ENCODE measurements at places on chromosomes 4 and X.

- DNase-seq = no peak
Observed at GRCh38 chr4:135177321-135177720, 975.7 kb upstream of the PABPC4L start.

- no peak for DNase-seq
Observed at GRCh38 chr4:83390944-83391343, 56.3 kb upstream of the HPSE start.

DNA sequence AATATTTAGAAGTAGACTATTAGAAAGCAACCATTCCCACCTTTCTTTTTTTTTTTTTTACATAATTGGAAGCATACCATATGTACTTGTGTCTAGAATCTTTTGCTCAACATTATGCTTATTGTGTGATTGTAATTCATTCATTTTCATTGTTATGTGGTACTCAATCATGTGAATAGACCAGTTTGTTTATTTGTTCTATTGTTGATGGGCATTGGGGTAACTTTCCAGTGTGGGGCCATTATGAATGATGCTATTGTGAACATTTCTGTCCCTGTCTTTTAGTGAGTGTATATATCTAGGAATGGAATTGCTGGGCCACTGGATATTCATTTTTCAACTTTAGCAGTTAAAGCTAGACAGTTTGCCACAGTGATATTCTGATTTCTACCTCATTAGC is 62.5 kb upstream of the MCUB start:
- no peak for DNase-seq

DNA sequence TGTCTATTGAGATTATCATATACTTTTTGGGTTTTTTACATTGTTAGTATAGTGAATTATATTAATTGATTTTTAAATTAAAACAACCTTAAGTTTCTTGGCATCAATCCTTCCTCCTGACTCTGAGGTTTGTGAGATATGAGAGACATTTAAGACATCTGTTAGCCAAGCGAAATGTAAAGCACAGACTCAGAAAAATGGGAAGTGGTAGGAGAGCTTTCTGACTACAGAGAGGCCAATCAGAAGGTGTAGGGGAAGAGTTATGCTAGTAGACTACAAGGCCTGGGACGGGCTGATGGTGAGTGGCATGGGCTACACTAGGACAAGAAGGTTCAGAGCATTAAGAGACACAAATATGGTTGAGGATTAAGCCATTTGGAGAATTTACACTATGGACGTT is 255.4 kb downstream of the PRDM5 start:
- DNase-seq = no peak

GRCh38 chr4:137536789-137537561 is 4.7 kb upstream of the PCDH18 start:
- no peak for DNase-seq

DNA sequence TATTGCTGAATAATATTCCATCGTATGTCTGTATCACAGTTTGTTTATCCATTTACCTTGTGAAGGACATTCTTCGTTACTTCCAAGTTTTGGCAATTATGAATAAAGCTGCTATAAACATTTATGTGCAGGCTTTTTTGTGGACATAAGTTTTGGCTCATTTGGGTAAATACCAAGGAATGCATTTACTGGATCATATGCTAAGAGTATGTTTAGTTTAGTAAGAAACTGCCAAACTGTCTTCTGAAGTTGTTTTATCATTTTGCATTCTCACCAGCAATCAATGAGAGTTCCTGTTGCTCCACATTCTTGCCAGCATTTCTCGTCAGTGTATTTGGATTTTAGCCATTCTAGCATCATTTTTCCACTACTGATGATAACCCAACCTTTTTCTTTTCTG is 232.7 kb upstream of the NR3C2 start:
- no peak for DNase-seq

DNA sequence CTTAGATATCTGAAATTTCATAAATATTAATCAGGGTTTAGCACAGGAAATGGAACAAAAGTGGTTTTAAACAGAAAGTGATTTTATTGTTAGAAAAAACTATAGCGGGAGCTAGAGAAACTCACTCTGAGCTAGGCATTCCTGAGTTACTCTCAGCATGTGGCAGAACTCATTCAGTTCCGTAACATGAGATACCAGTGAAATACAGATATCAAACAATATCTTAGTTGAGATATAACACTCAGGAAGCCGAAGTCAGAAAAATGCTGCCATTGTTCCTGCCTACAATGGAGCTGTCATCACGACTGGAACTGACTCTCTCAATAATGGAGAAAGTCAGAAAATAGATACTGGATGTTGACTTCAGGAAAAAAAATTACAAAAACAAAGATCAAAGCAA is 1428.7 kb downstream of the PCDH18 start:
- no peak for DNase-seq

DNA sequence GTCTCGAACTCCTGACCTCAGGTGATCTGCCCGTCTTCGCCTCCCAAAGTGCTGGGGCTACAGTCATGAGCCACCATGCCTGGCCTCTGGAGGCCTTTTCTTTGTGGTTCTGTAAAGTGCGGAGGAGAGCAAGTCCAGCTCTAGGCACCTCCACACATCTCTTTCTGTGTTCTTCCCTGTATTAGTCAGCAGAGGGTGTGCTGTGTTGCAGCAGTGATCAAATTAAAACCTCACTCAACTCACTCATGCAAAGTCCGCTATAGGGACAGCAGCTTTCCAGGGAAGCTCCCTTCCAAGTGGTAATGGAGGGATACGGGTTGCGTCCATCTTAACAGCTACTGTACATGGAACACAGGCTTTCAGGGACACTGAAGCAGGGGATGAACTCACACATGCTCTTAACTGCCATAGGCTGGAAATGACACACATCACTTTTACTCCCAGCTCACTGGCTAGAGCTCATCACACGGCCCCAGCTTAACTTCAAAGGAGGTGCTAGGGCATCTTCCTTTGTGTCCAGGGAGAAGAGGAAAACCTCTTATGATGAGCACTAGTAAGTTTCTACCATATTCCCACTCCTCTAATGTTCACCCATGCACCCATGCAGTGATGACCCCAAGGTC is 36.0 kb upstream of the CCNG2 start:
- no peak for DNase-seq

- no peak for DNase-seq
Observed at GRCh38 chr4:7420661-7421040, 14.1 kb downstream of the PSAPL1 start.

DNA sequence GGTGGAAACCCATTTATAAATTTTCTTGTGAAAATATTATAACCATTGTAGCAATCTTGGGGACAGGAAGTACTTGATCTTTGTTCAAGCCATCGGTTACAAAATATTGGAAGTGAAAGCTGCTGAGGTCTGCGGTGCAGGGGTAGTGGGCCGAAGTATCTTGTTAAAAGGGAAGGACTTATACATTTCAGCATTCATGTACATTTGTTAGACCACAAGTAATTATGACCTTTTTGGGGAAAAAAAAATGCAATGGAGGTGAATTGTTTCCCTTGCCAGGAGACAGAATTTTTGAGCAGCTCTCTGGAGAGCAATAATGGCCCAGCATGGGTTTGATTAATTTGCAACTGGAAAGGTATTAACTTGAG is 121.3 kb downstream of the EGF start:
- DNase-seq = no peak

- DNase-seq = no peak
Observed at GRCh38 chr4:97845758-97846157, 297.5 kb downstream of the STPG2 start.

DNA sequence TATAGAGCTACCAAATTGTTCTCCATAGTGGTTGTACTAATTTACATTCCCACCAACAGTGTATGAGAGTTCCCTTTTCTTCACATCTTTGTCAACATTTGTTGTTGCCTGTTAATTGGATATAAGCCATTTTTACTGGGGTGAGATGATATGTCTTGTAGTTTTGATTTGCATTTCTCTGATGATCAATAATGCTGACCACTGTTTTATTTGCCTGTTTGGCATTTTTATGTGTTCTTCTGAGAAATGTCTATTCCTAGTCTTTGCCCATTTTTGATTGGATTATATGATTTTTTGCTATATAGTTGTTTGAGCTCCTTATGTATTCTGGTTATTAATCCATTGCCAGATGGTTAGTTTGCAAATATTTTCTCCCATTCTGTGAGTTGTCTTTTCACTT is 44.3 kb downstream of the ACTRT1 start:
- no peak for DNase-seq

DNA sequence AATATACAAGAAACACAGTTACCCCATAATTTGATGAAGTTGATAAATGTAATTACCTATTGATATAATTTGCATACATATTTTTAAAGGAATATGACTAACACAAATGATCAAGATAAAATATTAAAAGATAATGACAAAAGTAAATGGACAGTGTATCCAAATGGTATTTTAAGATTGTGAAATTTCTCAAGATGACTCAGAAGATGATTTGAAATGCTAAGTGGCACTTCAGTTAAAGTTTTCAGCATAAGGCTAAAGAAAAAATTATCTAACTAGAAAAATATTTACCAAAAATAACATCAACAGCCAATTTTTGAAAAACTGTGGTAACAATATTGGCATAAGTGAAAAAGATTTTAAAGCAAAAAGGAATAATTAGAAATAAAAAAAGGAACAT is 248.4 kb upstream of the NDST4 start:
- no peak for DNase-seq

DNA sequence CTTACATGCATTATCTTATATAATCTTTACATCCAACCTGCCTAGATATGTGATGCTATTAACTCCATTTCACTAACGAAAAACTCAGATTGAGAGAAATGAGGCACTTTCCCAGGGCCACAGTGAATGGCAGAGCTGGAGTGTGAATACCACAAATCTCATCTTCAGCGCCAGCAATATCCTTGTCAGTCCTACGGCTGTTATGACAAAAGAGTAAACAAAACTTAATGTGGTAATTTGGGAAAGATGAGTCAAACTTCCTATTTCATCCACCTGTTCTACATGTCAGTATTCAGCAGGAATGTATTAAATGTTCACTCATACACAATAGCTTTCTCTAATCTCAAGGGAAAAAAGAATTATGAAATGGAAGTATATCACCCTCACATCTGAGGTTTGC is 56.9 kb downstream of the FAT1 start:
- DNase-seq = no peak

DNA sequence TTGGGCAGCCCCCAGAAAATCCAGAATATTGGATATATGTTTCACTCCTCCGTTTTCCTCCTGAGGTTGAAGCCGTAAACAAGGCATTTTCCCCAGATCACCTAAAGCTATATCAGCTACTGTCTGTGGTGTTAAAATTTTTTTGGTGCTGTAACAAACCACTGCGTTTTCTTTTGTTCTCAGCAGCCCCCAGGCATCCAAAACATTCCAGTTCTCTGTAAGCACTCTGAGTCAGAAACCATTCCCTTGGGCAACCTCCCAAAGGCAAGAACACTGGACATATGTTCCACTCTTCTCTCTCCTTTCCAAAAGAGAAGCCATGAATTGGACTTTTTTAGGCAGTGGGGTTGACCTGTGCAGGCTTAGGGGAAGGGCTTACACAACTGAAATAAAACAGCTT is 310.9 kb downstream of the MID1IP1 start:
- no peak for DNase-seq

DNA sequence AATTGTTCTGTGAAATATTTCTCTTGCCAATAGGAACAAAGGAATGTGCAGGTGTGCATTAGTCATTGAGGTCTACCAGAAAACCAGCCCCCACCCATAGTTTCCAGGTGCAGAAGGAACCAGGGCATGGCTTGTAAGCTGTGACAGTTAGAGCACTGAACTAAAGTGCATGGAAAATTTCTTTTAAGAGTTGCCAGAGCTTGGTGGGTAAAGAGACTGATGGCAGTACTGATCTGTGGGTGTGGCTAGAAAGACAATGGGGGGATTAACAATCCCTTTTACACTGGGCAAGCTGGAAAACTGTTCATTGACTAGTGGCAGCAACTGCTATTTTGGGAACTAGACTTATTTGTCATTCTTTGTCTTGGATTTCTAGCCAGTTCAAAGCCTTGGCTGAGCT is 326.9 kb downstream of the PCDH19 start:
- DNase-seq = no peak

DNA sequence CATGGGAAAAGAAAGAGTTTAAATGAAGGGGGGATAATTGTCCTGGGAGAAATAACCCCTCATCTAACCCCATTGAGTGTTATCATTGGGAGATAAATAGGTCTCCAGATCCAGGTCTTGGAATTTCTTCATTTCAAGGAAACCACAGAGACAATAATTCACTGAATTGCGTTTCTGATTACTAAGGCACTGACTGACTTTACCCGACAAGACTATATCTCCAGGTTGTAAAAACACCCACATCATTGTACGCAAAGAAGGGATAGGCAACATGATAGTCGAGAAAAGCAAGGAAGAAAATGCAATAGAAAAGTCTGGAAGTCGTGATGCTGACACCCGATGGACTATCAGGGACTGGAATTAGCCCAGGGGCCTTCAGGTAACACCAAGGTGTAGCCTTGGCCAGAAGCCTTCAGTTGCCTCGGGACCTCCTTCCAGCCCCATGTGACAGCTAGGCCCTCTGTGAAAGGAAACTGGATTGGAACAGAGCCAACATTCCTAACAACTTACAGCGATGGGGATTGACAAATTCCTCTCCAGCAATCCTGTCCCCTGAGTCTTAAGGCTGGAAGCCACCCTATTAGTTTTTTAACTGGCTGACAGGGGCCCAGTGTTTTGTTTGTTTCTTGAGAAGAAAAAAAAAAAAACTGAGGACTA is 46.5 kb upstream of the RAB9B start:
- DNase-seq = no peak

DNA sequence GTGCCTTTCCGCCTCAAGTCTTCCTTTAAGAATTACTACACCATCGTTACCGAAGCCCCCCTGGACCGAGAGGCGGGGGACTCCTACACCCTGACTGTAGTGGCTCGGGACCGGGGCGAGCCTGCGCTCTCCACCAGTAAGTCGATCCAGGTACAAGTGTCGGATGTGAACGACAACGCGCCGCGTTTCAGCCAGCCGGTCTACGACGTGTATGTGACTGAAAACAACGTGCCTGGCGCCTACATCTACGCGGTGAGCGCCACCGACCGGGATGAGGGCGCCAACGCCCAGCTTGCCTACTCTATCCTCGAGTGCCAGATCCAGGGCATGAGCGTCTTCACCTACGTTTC is 2.2 kb downstream of the PCDH10 start:
- no peak for DNase-seq

- DNase-seq = no peak
Observed at GRCh38 chrX:20271186-20271585, 4.5 kb upstream of the RPS6KA3 start.

DNA sequence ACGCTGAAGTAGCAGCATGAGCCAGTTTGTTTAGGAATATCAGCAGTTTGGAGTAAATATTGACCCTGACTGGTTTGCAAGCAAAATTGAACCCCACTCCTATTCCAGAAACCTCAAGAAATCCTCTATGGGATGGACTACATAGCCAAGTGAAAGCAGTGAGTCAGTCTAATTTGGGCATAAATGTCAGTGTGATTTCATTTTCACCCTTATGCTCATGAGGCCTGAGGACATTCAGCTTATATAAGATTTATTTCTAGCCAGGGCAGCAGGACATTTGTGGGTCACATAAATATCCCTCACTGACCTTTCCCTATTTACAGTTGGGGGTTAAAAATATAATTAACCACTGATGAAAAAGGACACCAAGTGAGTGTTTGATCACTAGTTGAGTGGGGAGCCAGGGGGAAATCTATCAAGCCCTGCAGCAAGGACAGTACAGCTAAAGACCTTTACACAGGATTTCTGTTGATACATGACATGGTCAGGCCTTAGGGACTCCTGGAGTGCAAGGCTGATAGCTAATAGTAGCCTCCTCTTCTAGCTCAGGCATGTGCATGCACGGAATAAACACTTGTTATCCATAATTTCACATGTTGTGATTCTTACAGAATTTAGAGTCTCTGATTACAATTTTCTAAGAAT is 996.9 kb upstream of the GRIA3 start:
- DNase-seq = no peak

GRCh38 chrX:46333550-46333949 is 211.7 kb downstream of the ZNF674 start:
- no peak for DNase-seq
